ENCODE measurements at places on chromosomes 16 and 17.

DNA sequence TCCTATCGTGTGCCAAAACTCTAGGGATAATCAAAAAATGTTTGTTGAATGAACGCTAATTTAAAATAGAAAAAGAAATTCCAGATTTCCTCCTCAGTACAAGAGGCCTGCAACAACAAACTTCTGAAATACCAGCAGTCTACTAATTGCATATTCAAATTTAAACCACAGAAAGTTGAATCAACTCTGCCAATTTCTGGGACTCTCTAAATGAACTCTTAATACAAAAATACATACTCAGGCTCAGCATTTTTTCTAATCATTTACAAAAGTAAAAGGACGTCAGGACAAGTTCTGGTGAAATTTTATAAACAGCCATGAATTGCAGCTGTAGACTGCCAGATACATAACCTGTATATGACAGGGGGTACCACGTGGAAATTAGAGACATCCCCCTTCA, 49.0 kb downstream of the KANSL1 start:
- no peak for DNase-seq

GRCh38 chr16:19812986-19813385, 71.7 kb downstream of the GPRC5B start:
- no peak for DNase-seq

DNA sequence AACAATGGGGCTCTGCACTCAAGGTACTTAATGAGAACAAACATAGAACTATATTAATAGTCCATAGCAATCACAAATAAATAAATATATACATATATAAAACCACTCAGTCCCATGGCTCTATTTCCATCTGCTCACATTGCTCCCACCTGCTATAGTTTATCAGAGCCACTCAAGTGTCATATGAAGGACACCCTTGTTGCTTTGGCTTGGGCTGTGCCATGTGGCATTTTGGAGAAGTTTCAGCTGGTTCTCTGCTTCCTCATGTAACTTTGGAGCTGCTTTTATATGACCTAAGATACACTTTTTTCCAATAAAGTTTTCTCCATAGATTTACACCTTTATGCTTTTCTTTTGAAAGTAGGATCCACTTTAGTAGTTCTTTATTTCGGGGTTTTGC, 126.4 kb downstream of the KCNJ2 start:
- no peak for DNase-seq

- DNase-seq, result no peak
These were observed 17.2 kb upstream of the TMEM92 start for GRCh38 chr17:50256826-50257618.

GRCh38 chr17:42845918-42846593, 1.7 kb downstream of the AOC2 start:
- no peak for DNase-seq

GRCh38 chr17:77999413-78000173, 41.1 kb downstream of the TNRC6C start:
- DNase-seq, result peak; percentile 14

All from HTR-8/SVneo (cell line).